HFFc6 (cell line): ENCODE measurements at places on chromosomes 2 and 18. TPM values are rescaled to one million over a fixed set of nuclear protein-coding genes. Genes with fewer than 3 reads are reported as not detected.

DNA sequence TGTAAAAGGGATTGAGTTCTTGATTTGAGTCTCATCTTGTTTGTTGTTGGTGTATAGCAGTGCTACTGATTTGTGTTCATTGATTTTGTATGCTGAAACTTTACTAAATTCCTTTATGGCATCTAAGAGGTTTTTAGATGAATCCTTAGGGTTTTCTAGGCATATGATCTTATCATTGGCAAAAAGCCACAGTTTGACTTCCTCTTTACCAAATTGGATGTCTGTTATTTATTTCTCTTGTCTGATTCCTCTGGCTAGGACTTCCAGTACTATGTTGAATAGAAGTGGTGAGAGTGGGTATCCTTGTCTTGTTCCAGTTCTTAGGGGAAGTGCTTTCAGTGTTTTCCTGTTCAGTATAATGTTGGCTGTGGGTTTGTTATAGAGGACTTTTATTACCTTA, 4.8 kb downstream of the ANKAR start:
- no peak for DNase-seq
- no peak overlapping the region for H3K4me3 ChIP-seq
- H3K27me3 ChIP-seq: no peaks in the 10 kb centered on the region; the same call in 1 of the 2 replicates
- H3K36me3 ChIP-seq: peaks cover 29% of the 10 kb centered on the region
- H3K4me1 ChIP-seq: peaks cover 16% of the 10 kb centered on the region

DNA sequence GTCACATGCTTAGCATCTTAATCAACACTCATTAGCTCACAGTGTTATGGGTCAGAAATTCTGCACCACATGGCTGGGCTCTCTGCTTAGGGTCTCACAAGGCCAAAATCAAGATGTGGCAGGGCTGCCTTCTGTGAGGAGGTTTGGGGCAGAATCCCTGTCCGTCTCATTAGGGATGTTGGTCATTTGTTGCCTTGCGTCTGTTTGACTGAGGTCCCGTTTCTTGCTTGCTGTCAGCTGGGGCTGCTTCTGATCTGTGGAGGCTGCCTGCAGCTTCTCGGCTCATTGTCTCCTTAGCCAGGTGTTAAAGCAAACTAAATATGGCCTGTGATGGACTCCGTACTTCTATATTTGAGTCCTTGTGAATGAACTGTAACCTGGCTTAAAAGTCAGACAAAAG, 146.5 kb downstream of the NDUFA10 start:
- no peak overlapping the region for H3K27ac ChIP-seq
- H3K4me1 ChIP-seq: peaks cover 14% of the 10 kb centered on the region
- H3K4me3 ChIP-seq: no peak overlapping the region
- no peaks in the 10 kb centered on the region for H3K36me3 ChIP-seq
- peaks cover 12% of the 10 kb centered on the region for H3K27me3 ChIP-seq

DNA sequence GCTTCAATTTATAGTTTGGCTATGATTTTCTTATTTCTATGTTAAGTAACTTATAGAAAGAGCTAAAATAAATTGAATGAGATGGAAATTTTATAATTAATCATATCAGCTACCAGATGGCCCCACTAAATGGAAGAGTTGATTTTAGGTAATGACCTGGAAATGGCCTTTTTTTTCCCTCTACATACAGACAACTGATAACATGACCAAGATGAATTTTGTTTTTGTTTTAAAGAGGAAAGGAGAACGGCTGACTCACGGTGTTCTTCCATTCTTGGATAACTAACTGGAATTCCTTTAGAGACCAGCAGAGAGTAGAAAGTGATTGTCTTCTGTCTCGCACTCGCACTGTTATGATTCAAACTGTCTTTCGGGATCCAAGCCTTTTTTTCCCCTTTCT, 91.0 kb downstream of the TMEM185B start:
- no peak for DNase-seq
- no peak overlapping the region for H3K4me3 ChIP-seq
- H3K27me3 ChIP-seq: peaks cover 10% of the 10 kb centered on the region
- H3K36me3 ChIP-seq: peaks cover 11% of the 10 kb centered on the region; the same call in 1 of the 2 replicates
- H3K27ac ChIP-seq: peak overlapping the region; percentile 14; the same call in 1 of the 2 replicates

GRCh38 chr18:79690586-79691482, 11.2 kb downstream of the CTDP1 start:
- H3K27me3 ChIP-seq: peaks cover 4% of the 10 kb centered on the region
- peaks cover 7% of the 10 kb centered on the region for H3K36me3 ChIP-seq
- no peak overlapping the region for H3K27ac ChIP-seq
- DNase-seq: no peak
- H3K4me3 ChIP-seq: no peak overlapping the region
- no peaks in the 10 kb centered on the region for H3K4me1 ChIP-seq

DNA sequence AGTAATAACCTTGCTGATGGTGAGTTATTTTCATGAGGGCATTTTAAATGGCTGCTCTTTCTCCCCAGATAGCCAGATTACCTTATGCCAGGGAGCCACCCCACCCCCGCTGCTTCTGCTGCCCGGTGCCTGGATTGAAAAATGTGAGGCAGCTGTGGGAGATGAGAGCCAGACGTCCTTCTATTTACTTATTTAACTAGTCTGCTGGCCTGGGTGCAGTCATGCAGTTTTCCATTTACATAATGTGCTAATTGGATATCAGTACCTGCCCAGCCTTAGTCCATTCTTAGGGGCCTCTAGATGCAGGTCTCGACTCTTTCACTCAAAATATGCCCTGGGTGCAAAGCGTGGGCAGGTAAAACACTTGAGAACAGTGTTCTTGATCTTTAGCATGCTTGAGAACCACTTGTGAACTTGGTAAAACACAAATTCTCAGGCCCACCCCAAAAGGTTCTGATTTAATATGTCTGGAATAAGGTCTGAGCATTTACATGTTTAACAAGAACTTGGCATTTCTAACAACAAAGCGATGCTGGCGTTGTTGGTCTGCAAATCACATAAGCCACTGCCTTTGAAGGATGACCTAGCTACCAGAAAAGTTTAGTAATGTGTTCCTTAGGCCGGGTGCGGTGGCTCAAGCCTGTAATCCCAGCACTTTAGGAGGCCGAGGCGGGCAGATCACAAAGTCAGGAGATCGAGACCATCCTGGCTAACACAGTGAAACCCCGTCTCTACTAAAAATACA, 154.3 kb downstream of the NRP2 start:
- no peaks in the 10 kb centered on the region for H3K4me1 ChIP-seq
- peaks cover 10% of the 10 kb centered on the region for H3K27me3 ChIP-seq
- no peak overlapping the region for H3K4me3 ChIP-seq
- no peaks in the 10 kb centered on the region for H3K36me3 ChIP-seq
- DNase-seq: no peak

- peaks cover 20% of the 10 kb centered on the region for H3K27me3 ChIP-seq
- H3K36me3 ChIP-seq: no peaks in the 10 kb centered on the region
- H3K4me3 ChIP-seq: no peak overlapping the region
Measured at GRCh38 chr2:10487081-10487740, 39.1 kb upstream of the ODC1 start.

- no peak overlapping the region for H3K4me3 ChIP-seq
- no peak for DNase-seq
- H3K36me3 ChIP-seq: no peaks in the 10 kb centered on the region
- H3K4me1 ChIP-seq: no peaks in the 10 kb centered on the region
- peaks cover 37% of the 10 kb centered on the region for H3K27me3 ChIP-seq
Measured at GRCh38 chr18:22091341-22091740, 78.0 kb upstream of the GATA6 start.

DNA sequence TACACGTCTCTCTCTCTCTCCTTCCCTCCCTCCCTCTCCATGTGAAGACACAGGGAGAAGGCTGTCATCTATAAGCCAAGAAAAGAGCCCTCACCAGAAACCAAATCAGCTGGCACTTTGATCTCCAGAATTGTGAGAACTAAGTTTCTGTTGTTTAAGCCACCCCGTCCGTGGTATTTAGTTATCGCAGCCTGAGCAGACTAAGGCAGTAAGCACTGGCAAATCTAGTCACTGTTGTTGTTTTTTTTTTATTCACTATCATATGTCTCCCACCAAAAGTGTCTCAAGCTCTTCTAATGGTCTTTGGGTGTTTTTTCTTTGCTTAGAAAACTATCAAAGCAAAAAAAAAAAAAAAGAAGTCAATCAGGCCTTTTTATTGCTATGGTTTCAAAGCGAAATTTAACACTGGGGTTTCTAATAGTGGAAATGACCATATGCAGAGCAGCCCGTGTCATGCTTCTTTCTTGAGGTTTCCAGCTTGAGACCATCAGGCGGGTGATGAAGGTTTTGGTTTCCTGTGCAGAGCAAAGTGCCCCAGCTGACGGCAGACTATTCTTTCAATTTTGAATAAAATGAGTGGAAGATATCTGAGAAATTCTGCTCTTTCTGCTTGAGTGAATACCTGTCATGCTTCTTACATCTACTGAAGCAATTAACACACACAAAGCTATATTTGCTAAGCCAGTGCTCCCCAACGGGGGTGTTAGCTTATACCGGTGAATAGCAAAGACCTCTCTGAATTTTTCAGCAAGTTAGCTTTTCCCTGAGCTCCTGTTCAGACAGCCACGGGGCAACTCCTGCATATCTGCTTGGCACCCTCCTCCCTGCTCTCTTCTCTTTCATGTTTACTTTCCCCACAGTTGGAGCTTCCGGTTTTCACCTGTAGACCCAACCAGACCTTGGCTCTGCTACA, 394.1 kb upstream of the ATP5MC3 start:
- no peaks in the 10 kb centered on the region; the same call in 1 of the 2 replicates for H3K27me3 ChIP-seq
- DNase-seq: no peak
- no peak overlapping the region for H3K27ac ChIP-seq
- no peak overlapping the region for H3K4me3 ChIP-seq

- H3K36me3 ChIP-seq: no peaks in the 10 kb centered on the region
- H3K4me3 ChIP-seq: no peak overlapping the region
- no peak for DNase-seq
- no peaks in the 10 kb centered on the region for H3K4me1 ChIP-seq
Measured at GRCh38 chr18:35159782-35160181, 81.1 kb upstream of the ZNF397 start.

DNA sequence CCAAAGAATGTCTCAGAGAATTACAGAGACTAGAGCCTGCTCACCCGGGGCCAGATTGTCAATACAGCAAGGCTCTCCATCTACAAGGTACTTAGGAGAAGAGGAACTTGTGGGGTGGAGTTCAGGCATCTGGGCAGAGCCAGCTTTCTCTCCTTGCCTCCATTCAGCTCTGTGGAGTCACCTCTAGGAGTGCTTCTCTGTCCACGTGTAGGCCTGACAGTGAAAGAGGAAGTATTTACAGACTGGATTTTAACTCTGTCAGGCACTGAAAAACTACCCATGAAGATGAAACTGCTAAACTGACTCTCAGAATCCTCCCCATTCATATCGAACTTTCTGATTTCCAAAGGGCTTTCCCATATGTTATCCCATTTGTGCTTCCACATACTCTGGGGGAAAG, 315.6 kb downstream of the SETBP1 start:
- no peaks in the 10 kb centered on the region for H3K4me1 ChIP-seq
- no peak overlapping the region for H3K4me3 ChIP-seq
- H3K27ac ChIP-seq: no peak overlapping the region
- H3K36me3 ChIP-seq: no peaks in the 10 kb centered on the region; the same call in 1 of the 2 replicates
- DNase-seq: no peak
- H3K27me3 ChIP-seq: no peaks in the 10 kb centered on the region

DNA sequence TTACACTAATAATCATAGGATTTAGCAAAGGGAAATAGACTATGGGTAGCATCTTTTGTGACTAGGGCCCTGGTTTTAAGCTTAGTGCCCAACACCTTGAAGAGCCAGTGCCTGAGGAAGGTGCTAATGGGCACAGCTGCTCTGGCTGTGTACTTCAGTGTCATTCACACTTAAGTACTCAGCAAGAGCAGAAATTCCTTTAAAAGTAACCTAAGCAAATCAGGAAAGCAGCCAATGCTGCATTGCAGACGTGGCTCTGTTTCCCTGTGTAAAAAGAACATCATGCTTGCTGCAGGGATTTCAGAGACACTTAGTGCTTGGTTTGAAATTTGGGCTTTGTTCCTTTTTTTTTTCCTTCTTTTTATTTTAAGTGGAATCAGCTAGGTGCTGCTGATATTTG, 505.4 kb downstream of the SUCLG1 start:
- H3K36me3 ChIP-seq: no peaks in the 10 kb centered on the region
- DNase-seq: no peak
- H3K27ac ChIP-seq: no peak overlapping the region
- no peaks in the 10 kb centered on the region for H3K27me3 ChIP-seq
- H3K4me1 ChIP-seq: no peaks in the 10 kb centered on the region
- H3K4me3 ChIP-seq: no peak overlapping the region

DNA sequence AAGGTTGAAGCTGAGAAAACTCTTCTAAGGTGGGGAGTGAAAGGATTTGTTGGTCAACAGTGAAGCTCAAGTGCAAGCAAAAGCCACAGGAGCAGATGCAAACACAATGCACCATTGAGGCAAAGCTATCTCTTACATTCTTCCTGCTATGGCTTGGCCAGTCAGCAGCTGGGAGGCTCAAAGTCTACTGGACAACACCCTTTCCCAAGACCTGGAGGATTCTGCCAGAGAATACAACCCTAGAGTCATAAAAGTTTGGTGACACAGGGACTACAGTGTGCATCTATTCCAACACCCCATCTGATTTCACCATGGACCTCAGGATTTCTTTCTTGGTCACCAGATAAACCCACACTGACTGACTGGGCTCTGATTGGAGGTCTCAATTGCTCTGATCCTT, 342.0 kb downstream of the HRH4 start:
- no peak for DNase-seq
- peaks cover 3% of the 10 kb centered on the region; the same call in 1 of the 2 replicates for H3K27me3 ChIP-seq
- H3K4me1 ChIP-seq: no peaks in the 10 kb centered on the region
- no peaks in the 10 kb centered on the region for H3K36me3 ChIP-seq
- H3K27ac ChIP-seq: no peak overlapping the region

DNA sequence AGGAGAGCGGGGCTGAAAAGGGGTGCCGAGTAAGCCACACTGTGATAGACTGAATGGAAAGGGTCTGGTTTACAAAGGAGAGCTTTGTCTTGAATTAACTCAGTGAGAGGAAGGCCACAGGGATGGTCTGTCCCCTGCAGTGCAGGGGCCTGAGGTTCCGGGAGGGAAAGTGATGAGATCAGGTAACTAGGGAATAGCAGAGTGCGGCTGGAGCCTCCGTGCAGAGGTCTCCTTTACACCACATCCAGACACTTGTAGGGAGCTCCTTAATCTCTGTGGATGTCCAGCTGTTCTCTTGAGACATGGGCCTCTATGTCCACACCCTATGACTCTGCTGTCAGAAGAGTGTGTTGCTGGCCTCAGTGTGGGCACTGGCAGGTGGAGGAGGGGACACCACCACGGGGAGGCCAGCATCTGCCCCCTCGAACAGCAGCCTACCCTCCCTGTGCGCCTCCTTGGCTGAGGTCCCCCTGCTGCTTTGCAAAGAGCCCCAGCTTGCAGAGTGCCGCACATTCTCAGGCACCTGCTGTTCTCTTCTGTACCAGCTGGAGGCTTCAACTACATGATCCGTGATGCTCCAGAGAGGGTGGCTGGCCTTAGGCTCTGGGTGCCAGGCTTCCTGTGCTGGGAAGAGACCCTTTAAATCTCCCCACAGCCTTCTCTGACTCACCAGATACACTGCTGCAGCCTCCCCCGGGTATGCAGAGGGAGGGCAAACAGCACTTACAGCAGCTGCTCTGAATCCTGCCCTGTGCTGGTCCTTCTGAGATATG, 25.9 kb downstream of the ENOSF1 start:
- no peak for DNase-seq
- no peaks in the 10 kb centered on the region for H3K4me1 ChIP-seq
- no peak overlapping the region for H3K4me3 ChIP-seq
- peaks cover 4% of the 10 kb centered on the region; the same call in 1 of the 2 replicates for H3K36me3 ChIP-seq
- H3K27ac ChIP-seq: no peak overlapping the region

- no peaks in the 10 kb centered on the region; the same call in none of the 2 replicates for H3K27me3 ChIP-seq
- H3K36me3 ChIP-seq: no peaks in the 10 kb centered on the region
- H3K4me3 ChIP-seq: no peak overlapping the region
- no peak overlapping the region for H3K27ac ChIP-seq
Measured at GRCh38 chr2:171208657-171209056, 48.0 kb upstream of the TLK1 start.

FSIP2 gene
- not detected in 3 replicates for total RNA-seq

MERTK gene
- total RNA-seq: 0.05 TPM in 1 of 2 replicates, not detected in the other

PDK1 gene
- 14.5 and 17.7 TPM in 2 replicates for total RNA-seq

KCNS3 gene
- 0.83 to 3.3 TPM (median 1.5 TPM) in 3 replicates for total RNA-seq
